Fibroblast of villous mesenchyme (primary cell): ENCODE measurements at places on chromosomes 4 and X.

DNA sequence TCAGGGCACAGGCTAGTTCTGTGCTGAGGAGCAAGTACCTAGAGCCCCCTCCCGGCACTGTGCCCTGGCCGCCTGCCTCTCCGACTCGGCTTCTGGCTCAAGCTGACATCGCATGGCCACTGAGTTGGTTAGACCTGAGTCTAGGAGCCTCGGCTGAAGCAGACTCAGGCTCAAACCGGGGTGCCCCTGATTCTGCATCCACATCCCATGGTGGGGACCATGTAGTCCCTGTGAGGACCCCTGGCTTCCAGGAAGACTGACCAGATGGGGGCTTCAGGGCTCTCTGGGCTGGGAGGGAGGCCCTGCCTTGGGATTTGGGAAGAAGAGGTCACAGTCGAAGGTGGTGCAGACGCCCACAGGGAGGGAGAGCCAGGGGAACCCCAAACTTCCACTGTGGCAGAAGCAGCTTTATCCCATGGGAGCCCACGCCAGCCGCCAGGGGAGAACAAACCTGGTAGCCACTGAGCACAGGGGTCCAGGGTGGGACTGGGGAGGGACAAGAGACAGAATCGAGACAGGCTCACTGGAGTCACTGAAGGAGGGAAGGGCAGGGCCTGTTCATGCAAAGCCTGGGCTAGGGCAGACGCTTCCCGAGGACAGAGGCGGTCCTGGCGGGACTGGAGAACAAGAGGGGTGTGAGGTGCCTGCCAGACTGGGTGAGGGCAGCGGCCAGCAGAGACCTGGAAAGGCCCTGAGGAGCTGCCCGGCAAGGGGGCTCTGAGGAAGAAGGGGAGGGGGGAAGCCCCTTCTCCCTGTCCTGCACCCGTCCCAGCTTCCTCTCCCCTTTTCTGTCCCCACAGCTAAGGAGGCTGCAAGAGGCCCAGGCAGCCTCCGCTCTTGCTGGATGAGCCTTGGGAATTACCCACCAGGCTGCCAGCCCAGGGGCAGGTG lies 1.1 kb downstream of the PDE6B start:
- no peak for DNase-seq

- peak; percentile 47 for DNase-seq
These were observed 482 bp upstream of the MBTPS2 start for GRCh38 chrX:21838937-21839333.

DNA sequence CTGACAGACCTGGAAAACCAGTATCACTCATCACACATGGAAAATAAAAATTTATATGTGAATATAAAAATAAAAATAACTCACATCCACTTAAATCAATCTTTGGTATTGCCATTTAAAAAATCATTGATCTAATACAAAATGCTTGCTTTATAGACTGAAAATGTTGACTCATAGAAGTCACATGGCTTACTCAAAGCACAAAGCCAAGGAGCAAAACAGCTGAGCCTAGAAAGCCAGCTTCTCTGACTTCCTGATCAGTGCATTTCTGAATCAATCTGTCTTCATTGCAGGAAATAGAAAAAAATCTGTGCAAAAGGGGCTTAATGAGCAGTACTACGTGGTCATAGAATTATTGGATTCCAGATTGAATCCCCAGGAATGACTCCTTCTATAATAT lies 176.9 kb upstream of the HS3ST1 start:
- no peak for DNase-seq

GRCh38 chrX:154401045-154401799 lies 3.0 kb downstream of the RPL10 start:
- no peak for DNase-seq

- no peak for DNase-seq
These were observed 210.6 kb upstream of the WDFY3 start for GRCh38 chr4:85177092-85177491.

GRCh38 chr4:97386969-97387368 lies 756.3 kb downstream of the STPG2 start:
- DNase-seq, result no peak

DNA sequence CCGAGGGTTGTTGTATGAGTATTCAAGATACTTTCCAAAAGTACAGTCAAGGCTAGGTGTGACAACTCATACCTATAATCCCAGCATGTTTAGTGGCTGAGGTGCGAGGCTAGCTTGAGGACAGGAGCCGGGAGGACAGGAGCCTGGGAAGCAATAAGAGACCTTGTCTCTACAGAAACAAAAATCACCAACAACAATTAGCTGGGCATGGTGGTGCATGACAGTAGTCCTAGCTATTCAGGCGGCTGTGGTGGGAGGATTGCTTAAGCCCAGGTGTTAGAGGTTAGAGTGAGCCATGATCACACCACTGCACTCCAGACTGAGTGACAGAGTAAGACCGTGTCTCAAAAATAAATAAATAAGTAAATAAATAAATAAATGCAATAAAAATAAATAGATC lies 91.6 kb downstream of the TLL1 start:
- DNase-seq, result no peak
